ENCODE measurements at places on chromosomes 2 and 18.

GRCh38 chr2:238599549-238600505 is 173.1 kb downstream of the ASB1 start:
- DNase-seq, result no peak

DNA sequence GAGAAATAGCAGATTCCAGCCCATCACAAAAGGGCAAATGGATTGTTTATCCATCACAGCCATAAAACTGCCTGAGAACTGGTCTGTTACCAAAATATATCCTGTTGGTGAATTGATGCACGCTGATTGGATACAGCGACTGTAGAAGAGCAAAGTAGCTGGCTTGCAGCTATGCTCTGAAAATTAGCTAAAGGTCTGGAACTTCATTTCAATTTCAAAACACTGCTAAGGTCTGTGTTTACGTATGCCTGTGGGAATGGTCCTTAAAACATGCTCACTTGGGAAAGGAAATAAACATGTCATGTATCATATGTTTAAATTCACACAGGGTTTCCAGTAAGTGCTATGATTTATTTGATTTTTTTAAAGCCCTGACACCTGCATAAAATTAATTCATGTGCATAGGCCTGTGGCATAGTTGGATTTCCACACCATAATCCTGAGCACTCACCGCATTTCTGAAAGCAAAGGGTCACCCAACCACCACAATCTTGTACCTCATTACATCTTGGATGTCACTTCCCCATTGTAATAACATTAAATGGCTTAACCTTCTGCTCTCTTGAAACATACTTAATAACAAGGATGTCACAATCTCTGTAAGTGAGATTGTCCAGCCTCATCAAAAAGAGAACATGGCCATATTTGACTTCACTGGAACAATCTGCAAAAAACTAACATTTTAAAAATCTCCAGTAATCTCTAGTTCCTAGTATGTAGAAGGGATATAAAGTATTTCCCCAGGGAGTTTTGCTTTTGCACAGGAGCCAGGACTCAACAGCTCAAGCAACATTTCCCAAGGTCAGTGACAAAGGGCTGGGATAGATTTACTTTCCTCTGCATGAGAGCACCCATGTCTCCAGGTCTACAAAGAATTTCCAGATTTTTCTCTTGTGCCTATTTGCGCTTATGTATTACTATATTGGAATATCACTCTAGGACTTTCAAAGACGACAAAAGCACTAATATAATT is 109.8 kb downstream of the FARSB start:
- no peak for DNase-seq

DNA sequence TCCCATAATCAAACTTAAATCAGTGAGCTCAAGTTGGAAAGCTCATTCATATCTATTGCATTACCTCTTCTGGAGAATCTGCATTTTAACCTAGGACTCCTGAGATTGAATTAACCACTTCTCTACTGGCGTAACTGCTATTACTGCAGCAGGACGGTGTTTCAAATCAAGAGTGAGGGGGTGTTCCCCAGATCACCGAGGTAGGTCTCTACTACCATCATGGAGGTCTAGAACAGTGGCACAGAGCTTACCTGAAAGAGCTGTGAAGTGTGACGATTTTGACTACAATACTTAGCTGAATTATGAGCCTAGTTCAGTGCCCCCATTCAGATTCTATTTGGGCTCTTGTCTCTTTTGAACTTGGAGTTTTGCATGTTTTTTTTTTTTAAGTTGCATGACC is 119.5 kb downstream of the POLE4 start:
- DNase-seq, result no peak

- DNase-seq, result no peak
These were observed 191.5 kb upstream of the PARD3B start for GRCh38 chr2:204353823-204354222.
